NCI-H446 (cell line): ENCODE measurements at places on chromosomes 1 and 21.

DNA sequence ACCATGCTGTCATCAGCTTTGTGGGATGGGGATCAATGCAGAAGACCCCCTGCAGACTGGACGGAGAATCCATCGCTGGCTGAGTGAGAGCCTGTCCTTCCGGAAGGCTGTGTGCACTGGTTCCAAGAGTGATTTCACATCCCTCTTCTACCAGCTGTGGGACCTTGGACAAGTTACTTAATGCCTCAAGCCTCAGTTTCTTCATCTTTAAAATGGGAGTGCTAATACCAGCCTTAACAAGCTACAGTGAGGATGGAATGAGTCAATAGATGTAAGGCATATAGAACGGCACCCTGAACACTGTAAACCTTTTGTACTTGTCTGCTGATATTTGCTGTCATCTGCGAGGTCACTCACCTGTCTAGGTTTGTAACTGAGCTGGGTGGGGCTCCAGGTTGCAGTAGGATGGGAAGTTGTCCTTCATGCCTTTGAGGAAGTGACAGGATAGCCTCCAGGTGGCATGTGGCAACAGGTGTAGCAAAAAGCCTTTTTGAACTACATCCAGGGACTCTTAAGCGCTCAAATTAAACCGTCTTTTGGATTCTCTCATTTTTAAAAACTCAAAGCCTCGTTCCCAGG is 27.5 kb downstream of the TMEM51 start:
- no peak for DNase-seq

DNA sequence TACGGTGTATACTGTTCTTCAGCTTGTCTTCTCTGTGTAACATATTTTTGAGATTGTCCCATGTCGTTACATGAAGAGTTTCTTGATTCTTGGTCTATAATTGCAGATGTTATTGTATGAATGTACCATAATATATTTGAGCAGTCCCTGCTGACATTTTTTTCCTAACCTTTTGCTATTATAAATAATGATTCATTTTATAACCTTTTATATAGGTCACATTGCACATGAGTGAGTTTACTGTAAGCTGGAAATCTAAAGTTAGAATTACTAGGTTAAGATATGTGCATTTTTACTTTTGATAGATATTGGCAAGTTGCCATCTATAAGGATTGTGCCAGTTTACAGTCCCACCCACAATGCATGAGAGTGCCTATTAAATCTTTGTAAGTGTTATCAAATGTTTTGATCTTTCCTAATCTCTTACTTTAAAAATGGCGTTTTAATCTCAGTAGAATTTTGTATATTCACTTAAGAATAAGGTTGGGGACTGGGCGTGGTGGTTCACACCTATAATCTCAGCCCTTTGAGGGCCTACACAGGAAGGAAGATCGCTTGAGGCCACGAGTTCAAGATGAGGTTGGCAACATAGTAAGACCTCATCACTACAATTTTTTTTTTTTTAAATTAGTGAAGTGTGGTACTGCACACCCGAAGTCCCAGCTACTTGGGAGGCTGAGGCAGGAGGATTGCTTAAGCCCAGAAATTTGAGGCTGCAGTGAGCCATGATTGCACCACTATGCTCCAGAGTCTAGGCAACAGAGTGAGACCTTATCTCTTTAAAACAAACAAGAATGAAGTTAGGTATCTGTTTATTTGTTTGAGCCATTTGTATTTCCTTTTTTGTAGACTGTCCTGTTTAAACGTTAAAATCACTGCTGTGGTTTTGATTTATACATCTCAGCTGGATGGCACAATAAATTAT is 36.5 kb downstream of the ZMYM1 start:
- DNase-seq, result no peak

GRCh38 chr1:206776229-206776628 is 3.9 kb upstream of the IL10 start:
- no peak for DNase-seq

- no peak for DNase-seq
Measured at GRCh38 chr1:171173069-171173468, 12.0 kb upstream of the FMO2 start.

DNA sequence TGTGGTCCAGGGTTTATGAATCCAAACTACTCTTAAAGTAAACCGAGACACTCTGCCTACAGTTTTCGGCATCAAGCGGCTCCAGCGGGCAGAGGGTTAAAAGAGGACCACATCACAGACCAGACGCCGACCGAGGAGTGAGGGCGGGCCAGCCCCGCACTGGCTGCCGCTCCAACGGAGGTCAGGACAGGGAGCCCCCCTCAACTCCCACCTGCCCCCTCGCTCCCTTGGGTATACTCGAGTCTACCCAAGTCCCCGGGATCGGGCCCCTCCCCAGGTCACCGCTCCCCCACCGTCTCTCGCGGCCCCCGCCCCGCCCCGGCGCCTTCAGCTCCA is 312 bp downstream of the ARNT start:
- DNase-seq, result peak; percentile 74

DNA sequence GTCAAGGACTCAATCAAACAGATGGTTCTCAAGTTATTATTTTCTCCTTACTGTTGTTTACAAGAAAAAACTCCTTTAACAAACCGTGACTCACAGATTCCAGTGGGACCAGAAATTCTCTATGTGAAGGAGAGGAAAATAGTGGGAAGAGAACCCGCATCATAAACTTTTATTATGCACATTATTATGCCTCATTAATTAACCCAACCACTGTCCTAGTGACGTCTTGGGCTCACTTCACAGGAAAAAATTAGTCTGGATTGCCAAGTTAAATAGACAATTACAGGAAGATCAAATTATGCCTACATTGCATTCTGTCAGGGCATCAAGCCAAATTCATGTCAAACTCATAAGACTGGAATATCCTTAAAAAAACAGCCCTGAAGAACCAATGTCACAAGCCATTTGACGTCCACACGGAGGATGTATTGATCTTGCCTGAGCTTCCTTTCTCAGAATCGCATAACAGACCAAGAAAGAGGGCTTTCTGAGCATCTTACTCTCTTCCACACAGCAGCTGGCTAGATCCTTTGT is 347.8 kb downstream of the DUSP10 start:
- DNase-seq, result peak; percentile 93

GRCh38 chr1:239976130-239976968 is 115.3 kb upstream of the FMN2 start:
- DNase-seq, result peak; percentile 5

GRCh38 chr1:159800177-159800930 is 1.8 kb upstream of the FCRL6 start:
- DNase-seq, result no peak

- peak; percentile 50 for DNase-seq
Measured at GRCh38 chr1:226736908-226737818, 1.9 kb downstream of the ITPKB start.

- DNase-seq, result peak; percentile 61
Measured at GRCh38 chr1:116538544-116538943, 32.3 kb downstream of the CD58 start.

GRCh38 chr1:150985179-150985825 is 3.2 kb downstream of the ANXA9 start:
- DNase-seq, result no peak

- no peak for DNase-seq
Measured at GRCh38 chr1:53765657-53766056, 26.7 kb upstream of the GLIS1 start.

DNA sequence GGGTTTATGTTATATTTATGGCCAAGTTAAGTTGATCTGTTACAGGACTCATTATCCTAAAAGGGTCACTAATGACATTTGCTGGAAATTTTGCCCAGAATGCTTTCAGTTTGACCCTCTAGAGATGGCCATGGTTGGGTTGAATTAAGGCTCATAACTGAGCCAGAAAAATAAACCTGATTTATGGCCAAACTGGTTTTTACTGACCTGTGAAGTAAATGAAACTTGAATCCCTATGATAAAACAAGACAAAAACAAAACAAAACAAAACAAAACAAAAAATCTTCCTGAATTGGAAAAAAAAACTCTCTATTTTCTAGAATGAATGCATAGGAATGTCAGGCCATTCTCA is 72.5 kb upstream of the CLDN14 start:
- no peak for DNase-seq

DNA sequence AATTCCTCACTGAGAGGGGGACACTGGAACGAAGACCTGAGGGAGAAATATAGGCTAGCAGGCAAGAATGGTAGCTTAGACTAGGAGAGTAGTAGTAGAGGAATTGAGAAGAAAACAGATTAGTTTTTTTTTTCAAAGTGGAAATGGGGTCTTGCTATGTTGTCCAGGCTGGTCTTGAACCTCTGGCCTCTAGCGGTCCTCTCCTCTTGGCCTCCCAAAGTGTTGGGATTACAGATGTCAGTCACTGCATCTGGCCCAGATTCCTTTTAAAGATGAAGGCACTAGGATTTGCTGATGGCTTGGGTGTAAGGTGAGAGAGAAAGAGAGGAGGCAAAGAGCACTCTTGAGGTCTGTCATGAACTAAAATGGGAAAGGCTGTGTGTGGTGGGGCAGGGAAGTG is 30.1 kb downstream of the NFASC start:
- no peak for DNase-seq

DNA sequence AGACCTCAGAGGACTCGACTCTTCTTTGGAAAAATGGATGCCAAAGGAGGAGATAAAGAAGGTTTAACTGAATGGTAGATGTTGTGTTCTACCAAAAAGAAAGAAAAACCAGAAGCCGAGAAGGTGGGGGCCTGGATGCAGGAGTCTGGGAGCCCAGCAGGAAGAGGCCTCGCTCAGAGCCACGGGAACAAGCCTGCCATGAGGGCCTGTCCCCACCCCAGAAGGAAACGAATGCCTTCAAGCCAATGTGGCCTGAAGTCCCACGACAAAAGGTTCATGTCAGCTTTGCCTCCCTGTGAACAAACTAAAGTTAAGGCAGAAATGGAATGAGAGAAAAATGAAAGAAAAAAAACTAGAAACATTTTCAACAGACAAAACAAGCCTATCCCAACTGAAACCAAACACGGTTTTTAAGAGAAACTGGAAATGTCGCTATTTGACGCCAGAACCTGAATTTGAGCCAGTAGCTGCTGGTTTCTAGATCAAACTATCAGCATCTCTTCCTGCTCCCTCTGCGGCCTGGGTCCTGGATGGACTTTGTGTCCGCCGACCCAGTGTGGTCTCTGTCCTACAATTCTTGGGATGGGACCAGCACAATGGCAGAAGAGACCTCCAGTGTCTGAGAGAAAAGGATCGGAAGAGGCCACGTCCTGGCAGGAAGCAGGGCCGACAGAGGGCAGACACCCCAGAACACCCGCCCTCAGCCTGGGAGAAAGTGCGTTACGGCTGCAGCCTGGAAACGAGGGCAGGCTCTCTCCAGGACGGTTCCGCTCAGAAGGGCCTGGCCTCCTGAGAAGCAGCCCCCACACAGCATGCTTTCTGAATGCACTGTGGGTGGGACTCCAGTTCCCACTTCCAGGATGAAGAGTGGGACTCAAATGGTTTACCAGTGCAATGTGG is 35.2 kb downstream of the SLC45A1 start:
- DNase-seq, result no peak

DNA sequence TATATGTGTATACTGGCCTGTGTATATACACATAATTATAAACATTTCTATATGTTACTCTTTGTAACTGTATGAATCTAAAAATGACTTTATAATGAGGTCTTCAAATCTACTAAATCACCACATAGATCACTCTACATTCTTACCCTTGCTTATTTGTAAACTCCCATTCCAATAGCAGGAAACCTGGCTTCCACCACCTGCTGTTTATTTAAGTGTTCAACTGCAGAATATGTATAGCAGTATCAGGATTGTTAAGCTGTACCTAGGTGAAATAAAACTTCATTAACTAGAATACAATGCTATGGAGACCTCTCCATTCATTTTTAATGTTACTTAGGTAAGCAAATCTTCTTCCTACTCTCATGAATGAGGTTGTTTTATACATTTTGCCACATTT is 1351.1 kb upstream of the B3GALT2 start:
- no peak for DNase-seq

GRCh38 chr1:204390751-204391466 is 20.7 kb downstream of the PPP1R15B start:
- DNase-seq, result peak; percentile 11

DNA sequence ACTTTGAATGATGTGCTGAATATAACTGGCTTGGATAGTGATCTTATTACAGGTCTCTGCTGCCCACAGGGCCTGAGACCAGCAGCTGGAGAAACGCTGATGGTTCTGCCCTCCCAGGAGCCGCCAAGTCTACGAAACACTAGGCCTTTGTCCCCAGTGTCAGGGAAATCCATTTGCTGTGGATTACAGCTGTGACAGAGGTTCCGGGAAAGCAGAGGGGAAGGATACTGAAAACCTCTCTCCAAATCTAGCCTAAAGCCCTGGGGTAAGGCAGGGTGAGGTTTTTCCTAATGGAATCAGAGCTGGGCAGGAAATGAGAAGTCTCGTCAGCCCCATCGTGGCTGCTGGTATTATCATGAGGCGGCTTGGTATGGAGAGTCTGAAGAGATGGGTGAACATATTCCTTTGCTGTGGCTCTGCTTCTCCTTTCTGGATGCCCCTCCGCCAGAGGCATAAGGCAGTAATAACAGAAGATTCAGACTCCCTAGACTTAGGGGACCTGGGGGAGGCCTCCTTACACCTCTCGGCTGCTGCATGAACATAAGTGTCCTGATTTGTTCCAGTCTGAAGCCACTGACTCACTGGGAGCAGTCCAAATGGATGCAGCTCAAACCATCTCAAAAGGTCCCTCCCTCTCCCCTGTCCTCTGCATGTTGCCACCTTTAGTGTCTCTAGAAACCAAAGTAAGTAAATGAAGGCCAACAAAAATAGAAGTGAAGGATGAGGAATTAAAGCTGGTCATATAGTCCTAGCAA is 48.1 kb downstream of the PHC2 start:
- no peak for DNase-seq

- no peak for DNase-seq
Measured at GRCh38 chr1:212909652-212910063, 40.7 kb upstream of the VASH2 start.

DNA sequence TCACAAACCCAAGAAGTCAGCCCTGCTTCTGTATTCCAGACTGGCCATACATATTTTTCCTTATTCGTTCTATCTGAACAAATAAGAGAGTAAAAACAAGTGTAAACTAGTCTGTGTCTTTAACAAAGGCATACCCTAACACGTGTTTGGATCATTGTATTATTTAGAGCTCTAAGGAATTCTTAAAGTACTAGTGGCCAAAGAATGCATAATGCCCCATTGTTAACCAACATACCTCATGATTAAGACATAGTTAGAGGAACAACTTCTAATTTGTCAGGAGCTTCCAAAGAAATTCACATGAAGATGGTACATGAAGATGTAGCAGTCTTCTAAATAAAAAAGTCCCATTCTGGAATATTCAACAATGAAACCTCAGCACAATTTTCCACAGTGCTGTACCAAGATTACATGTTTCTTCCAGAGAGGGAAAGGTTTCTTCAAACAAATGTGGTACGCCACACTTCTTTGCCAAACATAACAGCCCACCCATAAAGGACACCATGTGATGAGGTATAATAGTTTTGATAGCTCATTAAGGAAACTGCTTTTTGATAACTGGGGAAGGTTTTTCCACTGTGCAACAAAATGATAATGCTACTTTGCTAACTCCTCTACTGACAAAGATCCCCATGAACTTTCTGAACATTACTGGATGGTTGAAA is 5.0 kb downstream of the PALMD start:
- no peak for DNase-seq
